Fibroblast of pulmonary artery (primary cell): ENCODE measurements at places on chromosomes 7 and 10.

GRCh38 chr10:112835217-112835715 lies 114.8 kb upstream of the TCF7L2 start:
- DNase-seq, result no peak

- no peak for DNase-seq
These were observed 700.8 kb upstream of the KCND2 start for GRCh38 chr7:119572132-119572531.

DNA sequence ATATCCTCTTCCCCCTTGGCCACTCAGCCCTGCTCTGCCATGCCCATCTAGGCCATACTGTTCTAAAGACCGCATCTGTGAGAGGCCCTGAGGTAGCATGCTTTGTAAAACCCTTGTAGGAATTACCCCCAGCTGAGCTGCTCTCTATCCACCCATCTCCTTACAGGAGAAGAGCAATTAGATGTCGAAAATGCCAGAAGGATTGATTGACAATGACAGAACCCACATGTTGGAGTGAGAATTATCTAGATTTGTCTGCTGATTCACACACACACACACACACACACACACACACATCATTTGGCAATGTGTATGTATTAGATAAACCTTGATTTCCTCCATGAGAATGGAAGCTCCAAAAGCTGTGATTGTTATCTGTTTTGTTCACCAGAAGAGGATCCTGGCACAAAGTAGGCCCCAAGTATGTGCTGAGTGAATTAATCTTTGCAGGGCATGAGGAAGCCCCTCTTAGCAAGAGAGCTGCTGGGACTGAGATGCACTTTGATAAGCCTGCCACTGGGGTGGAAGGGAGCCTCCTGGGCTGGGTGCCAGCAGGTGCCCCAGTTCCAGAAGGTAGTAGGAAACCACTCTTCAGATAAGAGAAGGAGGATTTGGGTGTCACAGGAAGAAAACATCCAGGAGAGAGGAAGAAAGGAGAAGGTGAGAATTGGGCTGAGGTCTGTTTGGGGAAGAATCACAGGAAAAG lies 187.5 kb upstream of the ADO start:
- no peak for DNase-seq

- DNase-seq, result no peak
These were observed 61.8 kb downstream of the NEBL start for GRCh38 chr10:20835335-20835734.

GRCh38 chr10:130369645-130370381 lies 233.6 kb downstream of the GLRX3 start:
- no peak for DNase-seq

DNA sequence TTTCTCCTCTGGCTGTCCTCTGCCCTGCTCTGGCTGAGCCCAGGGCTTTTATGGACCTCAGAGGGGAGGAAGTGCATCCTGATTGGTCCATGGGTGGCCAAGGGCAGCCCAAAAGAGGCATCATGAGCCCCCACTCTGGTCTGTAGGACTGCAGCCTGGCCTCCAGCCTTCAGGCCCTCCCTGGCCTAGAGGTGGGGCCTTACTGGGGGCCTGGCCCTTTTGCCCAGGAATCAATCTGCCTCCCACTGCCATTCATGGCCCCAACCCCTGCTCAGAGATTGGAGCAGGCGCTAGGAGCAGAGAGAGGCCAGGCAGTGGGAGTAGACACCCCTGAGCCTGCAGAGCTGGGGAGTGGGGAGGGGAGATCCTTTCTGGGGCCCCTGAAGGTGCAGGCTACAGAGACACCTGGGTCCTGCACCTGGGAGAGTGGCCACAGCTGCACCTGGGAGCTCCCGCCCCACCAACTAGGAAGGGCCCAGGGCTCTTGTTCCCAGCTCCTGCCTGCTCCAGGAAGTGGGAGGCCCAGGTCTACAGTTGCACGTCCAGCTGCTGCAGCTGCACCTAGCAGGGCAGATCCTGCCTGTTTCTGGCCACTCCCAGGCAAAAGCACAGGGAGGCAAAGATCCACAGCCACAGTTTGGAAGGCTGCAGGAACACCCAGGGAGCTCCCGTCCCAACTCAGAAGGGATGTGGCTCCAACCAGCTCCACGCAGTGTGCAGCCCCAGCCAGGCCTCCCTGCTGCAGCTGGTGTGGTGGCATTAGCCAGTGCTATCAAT lies 6.4 kb upstream of the DYNC2I1 start:
- no peak for DNase-seq

DNA sequence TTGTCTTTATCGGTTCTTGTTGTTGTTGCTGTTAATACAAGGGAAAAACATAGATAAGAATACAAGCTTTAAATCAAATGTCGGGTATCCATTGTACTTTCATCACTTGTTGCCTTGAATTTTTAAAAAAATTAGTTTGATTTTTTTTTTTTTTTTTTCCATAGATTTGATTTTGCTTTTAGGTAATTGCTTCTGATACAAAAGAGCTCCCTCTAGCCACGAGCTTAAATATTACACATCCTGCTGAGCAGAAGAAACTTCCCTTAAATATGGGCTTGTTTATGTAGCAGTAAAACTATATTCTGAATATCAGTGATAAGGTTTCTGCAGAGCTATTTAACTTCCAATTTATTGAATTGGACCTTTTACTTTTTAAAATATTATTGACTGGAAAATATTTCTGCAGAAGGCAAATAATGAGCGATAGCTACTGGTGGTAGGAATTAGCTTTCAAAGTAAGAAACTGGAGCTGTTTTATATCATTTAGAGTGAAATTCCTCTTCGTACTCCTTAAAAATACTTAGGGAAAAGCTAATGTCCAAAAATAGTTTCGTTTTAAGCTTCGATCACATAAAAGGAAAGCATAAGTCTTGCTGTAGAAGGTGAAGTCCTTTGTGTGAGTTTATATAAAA lies 216.9 kb downstream of the POLR1F start:
- peak; percentile 68 for DNase-seq

DNA sequence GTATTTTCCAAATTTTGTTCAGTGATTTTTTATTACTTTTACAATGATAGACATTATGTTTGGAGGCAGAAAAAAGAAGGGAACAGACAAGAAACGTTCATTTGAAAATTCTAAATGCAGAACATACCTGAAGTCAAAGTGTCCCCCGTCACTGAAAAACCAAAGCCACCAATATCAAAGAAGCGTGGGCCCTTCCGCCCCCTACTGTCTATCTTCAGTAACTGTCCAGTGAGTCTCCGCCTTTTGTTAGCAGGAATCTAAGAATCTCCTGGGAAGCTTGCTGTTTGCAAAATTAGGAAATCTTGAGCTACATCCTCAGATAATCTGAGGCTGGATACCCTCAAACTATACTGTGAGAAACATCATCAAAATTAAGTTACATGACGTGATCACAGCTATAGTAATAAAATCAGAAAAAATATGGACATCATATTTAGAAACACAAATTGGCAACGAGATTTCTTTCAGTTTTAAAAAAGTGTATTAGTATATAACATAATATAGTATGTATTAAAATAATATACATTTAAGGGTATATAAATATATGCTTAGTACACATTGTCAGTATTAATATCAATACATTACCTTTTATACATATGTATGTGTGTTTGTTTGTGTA lies 169.3 kb upstream of the AKR1E2 start:
- DNase-seq, result peak; percentile 83

GRCh38 chr7:51067757-51068156 lies 248.9 kb downstream of the COBL start:
- peak; percentile 85 for DNase-seq

DNA sequence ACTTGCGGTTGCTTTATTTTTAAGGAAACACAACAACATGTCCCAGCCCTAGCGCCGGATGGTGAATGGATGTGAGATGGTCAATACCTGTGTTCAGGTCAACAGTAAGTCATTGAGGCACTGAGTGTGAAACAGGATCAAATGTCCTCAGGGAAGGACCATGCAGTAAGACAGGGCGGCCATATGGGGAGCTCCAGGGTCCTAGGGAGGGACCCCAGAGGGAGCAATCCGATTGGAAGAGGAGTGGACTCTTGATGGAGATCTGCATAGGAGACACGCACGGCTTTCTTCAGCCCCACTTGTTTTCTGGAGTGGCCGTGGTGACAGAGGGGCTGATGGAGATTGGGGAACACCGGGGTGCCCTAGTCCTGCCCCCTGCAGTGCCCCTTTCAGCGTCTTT lies 423.8 kb upstream of the MKI67 start:
- DNase-seq, result no peak

GRCh38 chr7:69186974-69187373 lies 411.3 kb upstream of the AUTS2 start:
- DNase-seq, result no peak

GRCh38 chr7:101686030-101686429 lies 56.9 kb upstream of the MYL10 start:
- no peak for DNase-seq

GRCh38 chr7:25952261-25953057 lies 199.5 kb upstream of the NFE2L3 start:
- DNase-seq, result no peak

GRCh38 chr7:68699090-68699711 lies 899.1 kb upstream of the AUTS2 start:
- DNase-seq, result peak; percentile 80
